Stimulated activated CD8-positive, alpha-beta memory T cell treated with anti-CD3 and anti-CD28 coated beads, Interleukin-4, amount 100 ng/mL, for 4 hours (primary cell): ENCODE measurements at places on chromosomes 2 and 18.

- DNase-seq, result no peak
These were observed 156.7 kb downstream of the WDSUB1 start for GRCh38 chr2:159129824-159130223.

GRCh38 chr2:46686811-46687210, 207.4 kb downstream of the TMEM247 start:
- DNase-seq, result no peak

DNA sequence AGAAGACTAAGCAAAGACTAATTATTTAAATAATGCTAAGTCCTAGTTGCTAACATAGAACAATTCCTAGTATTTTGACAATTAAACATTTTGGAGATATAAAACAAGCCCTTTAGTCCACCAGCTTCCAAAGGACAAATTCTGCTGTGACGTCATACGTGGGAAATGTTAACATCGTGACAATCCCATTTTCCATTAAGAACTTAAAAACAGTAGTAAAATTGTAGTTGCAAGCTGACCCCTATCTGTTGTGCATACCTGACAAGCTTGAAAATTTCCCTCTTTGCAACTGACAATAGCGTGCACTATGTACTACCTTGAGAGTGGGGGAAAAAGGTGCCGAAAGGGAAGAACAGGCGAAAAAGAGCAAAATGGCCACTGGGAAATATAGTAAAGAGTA, 279.8 kb downstream of the ZNF521 start:
- no peak for DNase-seq

DNA sequence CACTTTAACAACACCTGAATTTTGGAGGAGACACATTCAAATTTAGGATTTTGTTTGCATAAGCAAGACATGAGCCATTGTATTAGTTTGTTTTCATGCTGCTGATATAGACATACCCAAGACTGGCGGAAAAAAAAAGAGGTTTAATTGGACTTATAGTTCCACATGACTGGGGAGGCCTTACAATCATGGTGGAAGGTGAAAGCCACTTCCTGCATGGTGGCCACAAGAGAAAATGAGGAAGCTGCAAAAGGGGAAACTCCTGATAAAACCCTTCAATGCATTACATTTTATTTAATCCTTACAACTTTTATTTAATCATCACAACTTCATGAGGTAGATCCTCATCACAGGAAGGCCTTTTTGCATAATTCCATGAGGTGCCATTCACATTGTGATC, 242.0 kb upstream of the STON1 start:
- no peak for DNase-seq

GRCh38 chr18:61893971-61894750, 1.4 kb upstream of the RNF152 start:
- peak; percentile 45 for DNase-seq

- DNase-seq, result no peak
These were observed 41.0 kb downstream of the HPCAL1 start for GRCh38 chr2:10343658-10344057.

DNA sequence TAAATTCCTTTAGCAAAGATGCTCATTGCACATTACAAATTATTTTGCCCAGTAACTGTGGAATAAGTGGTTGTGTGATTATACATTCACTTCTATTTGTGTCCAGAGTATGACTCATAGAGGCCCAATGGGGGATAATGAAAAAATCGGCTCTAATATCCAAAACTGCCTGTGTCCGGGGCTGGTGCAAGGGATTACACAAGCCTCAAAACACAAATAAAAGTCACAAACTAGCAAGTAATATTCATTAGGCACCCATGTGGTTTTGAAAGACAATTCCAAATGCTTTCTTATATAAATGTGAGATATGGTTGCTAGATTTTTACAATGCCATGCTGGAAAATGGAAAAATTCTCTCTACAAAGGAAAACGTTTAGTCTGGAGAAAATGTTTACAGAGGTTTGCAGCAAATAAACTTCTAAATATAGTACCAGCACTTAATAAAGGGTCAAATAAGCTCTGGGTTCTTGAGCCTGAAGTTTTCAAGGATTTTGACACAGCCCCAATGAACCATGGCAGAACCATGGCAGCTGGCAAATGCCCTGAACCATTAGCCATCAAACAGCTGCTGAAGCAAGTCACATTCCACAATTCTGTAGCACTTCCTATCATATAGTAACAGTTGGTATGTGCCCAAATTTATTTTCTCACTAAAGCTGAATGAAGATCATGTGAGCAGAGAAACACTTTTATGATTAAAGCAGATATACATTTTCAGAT, 40.5 kb downstream of the IRS1 start:
- DNase-seq, result no peak

GRCh38 chr2:217909156-217909820, 93.5 kb downstream of the TNS1 start:
- DNase-seq, result no peak

DNA sequence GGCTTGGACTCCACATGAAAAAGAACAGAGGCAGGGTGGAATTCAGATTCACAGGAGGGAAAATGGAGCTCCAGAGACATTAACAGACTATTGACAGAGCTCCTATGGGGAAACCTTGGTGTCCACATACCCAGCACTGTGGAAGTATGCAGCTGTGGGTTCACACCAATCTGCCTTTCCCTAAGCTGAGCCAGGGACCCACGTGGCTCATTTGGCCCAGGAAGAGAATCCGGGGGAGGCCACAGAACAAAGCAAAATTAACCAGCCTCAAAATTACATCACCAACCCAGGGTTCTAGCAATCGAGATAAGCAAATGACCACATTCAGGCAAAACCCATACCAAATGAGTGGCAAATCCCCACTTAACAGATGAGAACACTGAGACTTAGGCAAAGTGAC, 105.8 kb upstream of the TWIST2 start:
- DNase-seq, result no peak

DNA sequence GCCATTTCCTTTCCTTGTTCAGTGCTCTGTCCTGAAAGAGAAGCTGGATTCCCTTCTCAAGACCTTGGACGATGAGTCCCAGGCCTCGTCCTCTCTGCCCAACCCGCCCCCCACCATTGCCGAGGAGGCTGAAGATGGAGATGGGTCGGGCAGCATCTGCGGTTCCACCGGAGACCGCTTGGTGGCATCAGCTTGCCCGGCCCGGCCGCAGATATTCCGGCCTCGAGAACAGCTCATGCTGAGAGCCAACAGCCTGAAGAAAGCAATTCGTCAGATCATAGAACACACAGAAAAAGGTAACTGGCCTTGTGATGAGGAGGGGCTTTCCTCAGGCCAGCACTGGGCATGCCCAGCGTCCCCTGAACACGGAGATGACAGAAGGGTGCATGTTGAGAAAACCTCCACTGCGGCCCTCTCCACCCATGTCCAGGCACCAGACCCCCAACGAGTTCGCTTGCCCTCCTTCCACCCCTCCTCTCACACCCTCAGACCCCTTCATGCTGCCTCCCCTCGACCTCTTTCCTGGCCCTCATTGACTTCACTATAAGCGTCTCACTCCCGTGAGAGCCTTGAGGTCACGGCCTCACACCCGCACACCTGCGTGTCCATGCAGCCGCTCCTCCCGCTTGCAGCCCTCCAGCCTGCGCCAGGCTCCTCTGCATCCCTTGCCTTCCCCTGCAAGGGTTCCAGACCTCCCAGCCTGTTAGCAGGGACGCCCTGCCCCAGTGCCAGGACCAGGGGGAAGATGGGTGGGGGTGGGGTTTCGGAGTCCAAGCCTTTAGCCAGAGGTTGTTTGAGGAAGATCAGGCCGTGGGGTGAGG, 95.0 kb downstream of the DGKD start:
- DNase-seq, result no peak

DNA sequence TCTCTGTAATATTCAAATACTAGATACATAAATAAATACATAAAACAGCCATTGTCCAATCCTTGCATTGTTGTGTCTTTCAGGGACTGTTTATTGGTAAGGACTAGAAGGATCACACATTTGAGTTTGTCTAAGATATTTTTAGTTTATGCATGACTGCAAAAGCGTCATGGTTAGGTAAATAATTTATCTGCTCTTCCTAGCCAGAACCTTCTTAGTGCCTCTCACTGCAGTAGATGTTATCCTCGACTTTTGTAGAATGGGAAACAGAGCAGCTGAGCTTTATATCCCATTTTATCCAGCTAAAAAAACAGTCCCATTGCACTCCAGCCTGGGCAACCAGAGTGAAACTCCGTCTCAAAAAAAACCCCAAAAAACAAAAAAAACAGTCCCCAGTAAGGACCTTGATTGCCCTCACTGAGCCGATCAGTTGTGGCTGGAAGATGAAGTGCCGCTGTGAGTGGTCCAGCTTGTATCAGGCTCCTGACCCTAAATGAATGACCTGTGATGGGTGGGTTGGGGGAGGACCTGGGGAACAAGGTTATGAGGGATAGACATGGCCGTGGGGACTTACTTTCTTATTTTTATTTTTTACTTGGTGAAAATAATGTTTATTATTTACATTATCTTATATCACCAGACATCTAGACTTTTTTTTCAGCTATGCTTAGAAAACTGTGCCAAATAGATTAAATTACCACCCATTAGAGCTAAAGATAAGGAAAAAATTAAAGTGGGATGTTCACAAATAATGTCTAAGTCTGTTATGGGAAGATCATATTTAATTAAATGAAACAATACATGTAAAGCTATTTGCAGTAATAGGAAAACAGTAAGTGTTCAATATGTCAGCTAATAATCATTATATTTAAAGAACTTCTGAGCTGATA, 10.9 kb upstream of the ADAM23 start:
- DNase-seq, result no peak
